Uterus (tissue), 4 donors: ENCODE measurements at places on chromosomes 7 and 10.

GRCh38 chr7:9680713-9681112 is 1247.3 kb downstream of the NXPH1 start:
- no peak for DNase-seq

DNA sequence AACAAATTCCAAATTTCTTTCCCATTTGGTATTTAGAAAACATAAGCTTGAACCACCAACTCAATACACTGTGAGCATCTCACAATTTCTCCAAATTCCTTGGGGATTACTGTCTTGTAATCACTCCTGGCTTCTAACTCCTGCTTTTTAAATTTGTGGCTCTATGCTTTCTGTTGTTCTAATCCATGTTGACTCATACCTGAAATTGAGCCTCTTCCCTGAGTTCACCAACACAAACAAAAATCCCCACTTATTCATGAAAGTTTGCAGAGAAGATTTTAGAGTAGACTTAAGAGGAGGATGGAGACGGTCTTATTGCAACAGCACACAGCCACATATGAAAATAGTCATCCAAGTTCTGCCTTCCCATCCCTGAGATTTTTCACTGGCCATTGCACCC is 252.5 kb downstream of the PTEN start:
- no peak for DNase-seq

GRCh38 chr10:11147722-11148121 is 130.1 kb downstream of the CELF2 start:
- no peak for DNase-seq

GRCh38 chr7:98472521-98472954 is 71.6 kb upstream of the BAIAP2L1 start:
- DNase-seq: no peak

DNA sequence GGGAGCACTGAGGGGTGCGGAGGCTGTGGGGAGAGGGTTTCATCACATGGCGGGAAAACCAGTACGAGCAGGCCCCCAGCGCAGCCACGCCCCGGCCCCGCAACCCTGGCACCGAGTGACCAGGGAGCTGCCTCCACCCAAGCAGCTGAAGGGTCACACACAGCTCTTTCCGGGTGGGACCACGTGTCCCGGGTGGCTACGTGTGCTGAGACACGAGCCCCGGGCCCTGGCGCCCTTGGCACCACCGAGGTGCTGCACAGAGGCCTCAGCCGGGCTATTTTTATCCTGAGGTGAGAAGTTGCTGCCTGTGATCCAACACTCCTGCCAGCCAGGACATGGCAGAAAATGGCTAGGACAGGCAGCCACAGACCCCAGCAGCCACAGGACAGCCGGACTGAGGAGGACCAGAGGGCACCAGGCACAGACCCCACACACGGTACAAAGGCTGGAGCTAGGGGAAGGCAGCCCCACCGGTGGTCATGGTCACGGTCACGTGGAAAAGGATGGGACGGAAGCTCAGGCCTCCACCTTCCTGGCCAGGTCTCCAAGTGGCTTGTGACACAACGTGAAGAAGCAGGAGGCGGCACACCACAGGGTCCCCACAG is 223.7 kb downstream of the MAD1L1 start:
- DNase-seq: no peak
